HCT116 (cell line): ENCODE measurements at places on chromosomes 7 and 10.

- DNase-seq, result peak; percentile 32
Measured at GRCh38 chr7:94449151-94449725, 54.5 kb downstream of the COL1A2 start.

DNA sequence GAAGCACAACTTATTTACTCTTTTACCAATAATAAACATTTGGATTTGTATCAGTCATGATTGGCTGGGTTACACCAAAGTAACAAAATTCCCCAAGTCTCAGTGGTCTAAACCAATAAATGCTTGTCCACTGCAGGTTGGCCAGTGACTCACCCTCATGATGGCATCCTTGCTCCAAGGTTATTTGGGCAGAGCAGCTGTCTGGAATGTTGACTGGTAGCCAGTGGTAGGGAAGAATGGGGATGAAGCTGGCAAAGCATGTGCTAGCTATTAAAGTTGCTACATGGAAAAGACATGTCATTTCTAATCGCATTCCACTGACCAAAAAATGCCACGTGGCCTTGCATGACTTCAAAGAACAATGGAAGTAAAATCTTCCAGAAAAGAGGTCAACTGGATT, 1168.7 kb upstream of the CELF2 start:
- DNase-seq, result no peak

DNA sequence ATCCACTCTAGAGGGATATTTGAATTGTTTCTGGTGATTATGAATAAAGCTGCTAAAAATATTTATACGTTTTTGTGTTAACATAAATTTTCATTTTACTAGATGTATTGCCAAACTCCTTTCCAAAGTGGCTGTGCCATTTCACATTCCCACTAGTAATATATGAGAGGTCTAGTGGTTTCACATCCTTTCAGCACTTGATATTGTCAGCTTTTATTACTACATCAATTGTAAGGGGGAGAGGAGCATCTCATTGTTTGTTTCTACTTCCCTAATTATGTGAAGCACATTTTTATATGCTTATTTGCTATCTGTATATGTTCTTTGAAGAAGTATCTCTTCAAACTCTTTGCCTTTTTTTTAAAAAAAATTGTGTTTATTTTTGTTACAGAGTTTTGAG, 184.5 kb downstream of the ADK start:
- no peak for DNase-seq

DNA sequence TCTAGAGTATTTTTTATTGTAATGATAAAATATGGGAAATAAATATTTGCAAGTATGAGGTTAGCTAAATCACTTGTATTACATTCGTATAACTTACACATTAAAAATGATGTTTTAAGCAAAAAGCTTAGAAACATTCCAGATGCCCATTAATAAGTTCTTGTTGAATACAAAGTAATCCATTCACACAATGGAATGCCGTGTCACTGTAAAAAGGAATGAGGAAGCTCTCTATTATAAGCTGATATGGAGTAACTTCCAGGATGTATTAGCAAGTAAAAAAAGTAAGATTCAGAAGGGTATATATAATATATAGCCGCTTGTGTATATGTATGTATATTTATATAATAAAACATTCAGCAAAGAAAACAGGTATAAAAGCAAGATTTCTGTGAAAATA, 412.8 kb upstream of the MTPN start:
- DNase-seq, result no peak

DNA sequence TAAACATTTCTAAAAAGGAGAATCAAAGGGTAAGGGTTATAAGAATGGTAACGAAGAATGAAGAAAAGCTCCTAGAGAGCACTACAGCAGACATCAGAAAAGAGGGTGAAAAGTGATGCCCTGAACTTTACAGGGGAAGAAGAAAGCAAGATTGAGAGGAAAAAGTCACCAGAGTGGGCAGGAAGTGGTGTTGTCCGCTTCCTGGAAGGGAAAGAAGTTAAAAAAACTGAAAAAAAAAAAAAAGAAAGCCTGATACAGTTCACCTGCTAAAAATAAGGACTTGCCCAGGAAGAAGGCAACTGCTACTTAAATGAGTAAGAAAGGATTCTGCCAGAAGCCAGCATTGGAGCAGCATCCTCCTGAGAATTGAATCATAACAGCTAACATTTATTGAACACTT, 330.1 kb upstream of the PHF14 start:
- DNase-seq, result no peak

DNA sequence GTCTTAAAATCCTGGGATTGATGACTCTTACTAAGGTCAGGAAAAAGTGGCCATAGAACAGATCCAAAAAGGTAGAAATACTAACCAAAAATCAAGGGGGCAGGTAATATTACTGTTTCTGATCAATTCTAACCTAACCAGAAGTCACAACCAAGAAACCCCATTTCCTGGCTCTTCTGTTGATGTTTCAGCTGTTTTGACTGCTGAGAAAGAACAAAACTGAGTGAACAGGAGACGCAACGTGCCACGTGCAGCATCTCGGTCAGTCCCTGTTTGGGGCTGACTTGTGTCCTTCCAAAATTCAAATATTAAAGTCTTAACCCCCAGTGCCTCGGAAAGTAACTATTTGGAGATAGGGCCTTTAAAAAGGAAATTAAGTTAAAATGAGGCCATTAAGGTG, 56.8 kb downstream of the JAZF1 start:
- no peak for DNase-seq

GRCh38 chr10:28317760-28318159, 14.9 kb upstream of the MPP7 start:
- DNase-seq, result no peak

GRCh38 chr7:108459922-108460551, 3.8 kb upstream of the NRCAM start:
- peak; percentile 4 for DNase-seq

GRCh38 chr7:24959735-24960485, 20.1 kb downstream of the OSBPL3 start:
- DNase-seq, result no peak

- DNase-seq, result no peak
Measured at GRCh38 chr7:47866120-47866519, 82.1 kb downstream of the PKD1L1 start.

- no peak for DNase-seq
Measured at GRCh38 chr10:28676326-28676967, 874 bp upstream of the BAMBI start.

- DNase-seq, result no peak
Measured at GRCh38 chr7:153301936-153302335, 542.4 kb downstream of the ACTR3B start.

GRCh38 chr7:138186951-138187351, 110.7 kb downstream of the AKR1D1 start:
- no peak for DNase-seq

DNA sequence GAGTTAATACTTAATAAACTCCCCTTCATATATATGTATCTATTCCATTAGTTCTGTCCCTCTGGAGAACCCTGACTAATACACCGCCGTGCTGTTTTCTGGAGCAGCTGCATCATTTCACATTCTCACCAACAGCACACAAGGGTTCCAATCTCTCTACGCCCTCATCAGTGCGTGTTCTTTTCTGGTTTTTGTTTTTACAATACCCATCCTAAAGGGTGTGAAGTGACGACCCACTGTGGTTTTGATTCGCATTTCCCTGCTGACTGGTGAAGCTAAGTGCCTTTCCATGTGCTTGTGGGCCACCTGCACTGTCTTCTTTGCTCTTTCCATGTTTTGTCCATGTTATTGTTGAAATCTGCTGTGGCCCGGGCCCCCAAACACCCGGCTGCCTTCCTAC, 11.0 kb upstream of the INSIG1 start:
- DNase-seq, result no peak

DNA sequence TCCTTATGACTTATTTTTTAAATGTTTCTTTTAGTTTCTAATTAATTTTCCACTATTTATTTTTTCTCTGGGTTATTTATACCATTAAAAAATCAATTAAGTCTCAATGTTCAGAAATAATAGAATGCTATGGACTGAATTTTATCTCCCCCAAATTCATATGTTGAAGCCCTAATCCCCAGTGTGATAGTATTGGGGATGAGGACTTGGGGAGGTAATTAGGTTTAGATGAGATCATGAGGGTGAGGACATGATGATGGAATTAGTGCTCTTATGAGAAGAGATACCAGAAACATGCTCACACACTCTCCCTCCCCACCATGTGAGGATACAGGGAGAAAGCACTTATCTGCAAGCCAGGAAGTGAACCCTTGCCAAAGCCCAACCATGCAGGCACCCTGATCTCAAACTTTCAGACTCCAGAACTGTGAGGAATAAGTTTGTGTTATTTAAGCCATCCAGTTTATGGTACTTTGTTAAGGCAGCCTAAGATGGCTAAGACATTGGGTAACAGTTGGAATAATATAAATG, 202.6 kb downstream of the MDFIC start:
- no peak for DNase-seq

- DNase-seq, result no peak
Measured at GRCh38 chr7:150645259-150646020, 13.3 kb upstream of the GIMAP6 start.

GRCh38 chr7:157487046-157487770, 150.4 kb downstream of the DNAJB6 start:
- DNase-seq, result no peak

GRCh38 chr10:132027423-132027983, 38.2 kb upstream of the JAKMIP3 start:
- DNase-seq, result no peak

GRCh38 chr7:4733936-4734528, 41.4 kb upstream of the AP5Z1 start:
- no peak for DNase-seq

DNA sequence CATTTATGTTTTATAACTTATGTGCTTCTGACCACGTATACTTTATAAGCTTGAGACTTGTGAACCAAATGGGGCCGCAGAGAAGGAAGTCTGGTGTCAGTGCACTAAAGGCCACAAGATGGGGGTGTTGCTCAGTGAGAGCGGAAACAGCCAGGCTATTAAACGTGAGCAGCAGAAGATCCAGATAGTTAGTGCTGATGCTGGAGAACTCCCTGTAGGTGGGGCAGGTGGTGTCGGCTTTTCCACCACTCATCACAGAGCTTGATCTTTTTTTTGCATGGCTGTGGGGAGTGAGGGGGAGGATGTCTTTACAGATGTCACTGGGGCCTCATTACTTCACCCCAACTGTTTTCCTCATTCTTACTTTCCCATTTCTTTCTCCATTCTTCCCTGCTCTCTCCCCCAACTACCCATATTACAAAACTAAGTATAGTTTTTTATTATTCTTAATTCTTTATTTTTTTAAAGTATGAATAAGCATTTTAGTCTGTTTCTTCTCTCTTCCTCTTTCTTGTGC, 34.7 kb downstream of the ACADSB start:
- DNase-seq, result peak; percentile 80

GRCh38 chr7:107690611-107691010, 30.0 kb downstream of the SLC26A4 start:
- DNase-seq, result no peak

DNA sequence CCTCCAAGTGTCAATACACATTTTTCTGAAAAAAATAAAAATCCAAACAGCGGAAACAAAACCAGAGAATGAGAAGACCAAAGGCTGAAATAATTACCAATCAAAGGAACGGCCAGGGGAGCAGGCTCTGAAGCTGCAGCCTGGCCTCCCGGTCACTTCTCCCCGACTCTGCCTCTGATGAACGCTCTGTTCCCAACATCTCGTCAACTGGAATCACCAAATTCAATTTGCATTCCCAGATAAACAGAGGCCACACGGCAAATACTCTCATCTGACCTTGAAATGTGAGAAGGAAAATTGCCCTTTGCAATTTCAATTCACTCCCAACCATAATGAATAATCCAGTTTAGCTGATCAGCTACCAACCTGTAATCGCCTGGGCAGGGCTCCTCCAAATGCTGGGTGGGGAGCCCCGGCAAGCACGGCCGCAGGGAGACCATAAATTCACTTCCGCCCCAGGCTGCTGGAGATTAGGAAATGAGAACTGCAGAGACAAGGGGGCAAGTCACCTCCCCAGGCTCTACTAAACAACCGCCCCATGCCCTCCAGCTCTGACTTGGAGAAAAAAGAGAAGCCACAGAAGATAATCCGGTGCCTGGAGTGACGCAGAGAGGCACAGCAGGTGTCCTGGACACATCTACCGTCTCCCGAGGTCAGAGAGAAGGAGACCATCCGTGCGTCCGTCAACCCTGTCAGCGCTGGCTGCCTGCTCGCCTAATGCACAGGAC, 153.2 kb downstream of the MAD1L1 start:
- DNase-seq, result no peak

- DNase-seq, result no peak
Measured at GRCh38 chr7:74284781-74285259, 4.4 kb upstream of the CLIP2 start.

DNA sequence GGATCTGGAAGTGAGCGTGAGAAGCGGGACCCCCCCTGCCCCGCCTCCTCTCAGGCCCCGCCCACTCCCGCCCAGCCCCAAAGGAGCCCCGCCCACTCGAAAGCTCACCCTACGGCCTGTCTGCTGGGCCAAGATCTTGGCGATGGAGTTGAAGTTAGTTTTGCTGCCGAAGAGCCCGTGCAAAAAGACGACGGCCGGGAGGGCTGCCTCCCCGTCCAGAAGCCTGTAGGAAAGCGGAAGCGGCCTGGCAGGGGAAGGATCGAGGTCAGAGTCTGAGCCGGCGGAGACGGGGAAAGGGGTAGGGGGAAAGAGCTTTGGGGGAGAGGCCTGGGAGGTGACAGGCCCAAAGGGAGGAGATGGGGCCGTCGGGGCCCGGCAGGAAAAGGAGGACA, 386 bp downstream of the ABHD11 start:
- DNase-seq, result no peak

- no peak for DNase-seq
Measured at GRCh38 chr10:23877791-23878320, 331.1 kb upstream of the KIAA1217 start.

- DNase-seq, result no peak
Measured at GRCh38 chr10:31617757-31618156, 298.7 kb downstream of the ZEB1 start.

GRCh38 chr10:93518531-93518930, 22.1 kb downstream of the CEP55 start:
- no peak for DNase-seq

DNA sequence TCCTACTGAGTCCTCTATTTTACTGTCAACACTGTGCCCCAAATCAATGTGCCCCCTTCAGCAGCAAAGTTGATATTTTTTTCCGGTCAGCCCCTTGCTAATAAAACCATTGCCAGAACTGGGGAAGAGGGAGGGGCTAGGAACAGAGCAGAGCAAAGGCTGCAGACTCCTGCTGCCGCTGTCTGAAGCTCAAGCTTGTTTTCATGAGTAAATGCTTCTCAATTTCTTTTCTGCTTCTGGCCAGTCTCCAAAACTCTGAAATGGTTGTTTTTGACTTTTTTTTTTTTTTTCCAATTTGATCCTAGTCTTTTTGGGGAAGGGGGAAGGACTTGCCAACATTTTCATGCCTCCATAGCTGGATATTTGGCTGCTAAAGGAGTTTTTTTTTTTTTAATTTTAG, 26.7 kb upstream of the PROSER2 start:
- no peak for DNase-seq

- no peak for DNase-seq
Measured at GRCh38 chr10:1448252-1448930, 288.9 kb downstream of the ADARB2 start.

DNA sequence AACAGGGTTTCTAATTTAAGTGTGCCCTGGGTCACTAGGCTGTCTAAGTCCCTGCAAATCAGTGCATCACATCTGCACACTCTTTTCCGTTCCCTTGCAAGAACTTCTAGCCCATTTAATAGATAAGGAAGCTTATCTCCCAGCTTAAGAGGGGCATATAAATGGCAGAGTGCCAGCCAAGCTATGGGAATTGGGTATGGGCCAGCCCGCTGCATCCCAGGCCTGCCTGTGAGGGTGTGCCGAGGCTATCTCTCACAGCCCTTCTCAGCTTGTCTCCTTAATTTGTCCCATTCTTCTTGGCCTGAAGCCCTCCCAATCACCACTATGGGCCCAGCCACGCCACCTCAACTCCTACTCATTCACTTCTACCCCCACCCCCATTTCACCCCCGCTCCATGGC, 14.7 kb downstream of the AQP1 start:
- DNase-seq, result no peak

GRCh38 chr10:28545967-28546644, 13.2 kb downstream of the WAC start:
- DNase-seq, result no peak
